ENCODE measurements at places on chromosomes 3 and 15. TPM values are rescaled to one million over a fixed set of nuclear protein-coding genes. Genes with fewer than 3 reads are reported as not detected.
A peak's percentile ranks its signal among the peaks of the same experiment; 100 is the strongest.

DNA sequence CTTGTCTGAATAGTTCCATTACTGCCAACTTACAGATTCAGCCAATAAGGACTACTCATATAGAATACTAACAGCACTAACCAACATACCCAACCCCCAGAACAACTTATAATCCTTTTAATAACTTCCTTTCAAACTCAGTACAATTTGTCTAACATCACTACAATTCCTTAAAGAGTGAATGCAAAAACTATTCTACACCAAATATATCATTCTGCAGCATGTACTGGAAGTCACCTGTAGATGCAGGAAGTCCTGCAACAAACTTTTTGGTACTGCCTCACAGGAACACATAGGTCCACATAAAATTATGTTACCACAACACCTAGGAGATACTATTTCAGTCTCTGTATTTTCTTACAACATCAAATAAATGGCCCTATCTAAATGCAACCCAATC, 2.1 kb downstream of the CCNL1 start:
- no peak for DNase-seq

DNA sequence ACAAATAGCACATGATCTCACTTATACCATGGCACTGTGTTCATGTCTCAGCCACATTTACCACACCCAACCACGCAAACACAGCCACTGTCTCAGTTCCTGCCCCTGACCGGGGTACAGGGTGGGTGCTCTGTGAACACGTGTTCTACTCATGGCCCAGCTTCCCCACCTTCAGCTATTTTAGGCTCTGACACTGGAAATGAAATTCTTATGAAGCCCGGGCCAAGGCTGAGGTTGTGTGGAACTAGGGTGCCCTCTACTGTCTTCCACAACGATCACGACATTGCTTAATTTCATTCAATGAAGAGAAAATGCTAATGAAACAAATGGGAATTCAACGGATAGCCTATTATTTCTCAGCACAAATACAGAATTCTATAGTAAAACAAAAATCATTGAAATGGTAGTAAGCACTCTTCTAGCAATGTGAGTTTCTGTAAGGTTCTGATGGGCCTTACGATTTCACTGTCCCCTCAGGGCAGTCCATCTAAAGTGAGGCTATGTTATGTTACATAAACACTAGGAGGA, 2.1 kb upstream of the GABRA5 start:
- DNase-seq = peak; percentile 23

GRCh38 chr3:32963871-32964270, 12.4 kb downstream of the CCR4 start:
- no peak for DNase-seq

GRCh38 chr15:52220937-52221660, 29.9 kb upstream of the GNB5 start:
- no peak for DNase-seq

- DNase-seq = no peak
These were observed 269.1 kb downstream of the SHQ1 start for GRCh38 chr3:72579191-72579580.

DNA sequence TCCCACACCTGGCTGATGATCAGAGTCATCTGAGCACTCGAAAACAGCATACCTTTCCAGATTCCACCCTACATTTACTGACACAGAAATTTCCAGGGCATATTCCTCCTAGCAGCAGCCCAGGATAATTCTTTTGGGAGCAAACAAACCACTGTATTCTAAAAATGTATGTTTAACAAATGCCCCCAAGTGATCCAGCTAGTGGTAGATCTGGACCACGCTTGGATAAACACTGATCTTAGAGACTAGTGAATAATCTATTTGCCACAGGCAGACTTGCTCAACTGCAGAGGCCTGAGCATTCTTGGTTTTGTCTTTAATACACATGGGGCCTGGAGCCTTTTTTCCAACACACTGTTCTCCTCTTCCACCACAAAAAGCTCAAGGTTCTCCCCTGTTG, 89.6 kb downstream of the TM4SF4 start:
- DNase-seq = peak; percentile 85

DNA sequence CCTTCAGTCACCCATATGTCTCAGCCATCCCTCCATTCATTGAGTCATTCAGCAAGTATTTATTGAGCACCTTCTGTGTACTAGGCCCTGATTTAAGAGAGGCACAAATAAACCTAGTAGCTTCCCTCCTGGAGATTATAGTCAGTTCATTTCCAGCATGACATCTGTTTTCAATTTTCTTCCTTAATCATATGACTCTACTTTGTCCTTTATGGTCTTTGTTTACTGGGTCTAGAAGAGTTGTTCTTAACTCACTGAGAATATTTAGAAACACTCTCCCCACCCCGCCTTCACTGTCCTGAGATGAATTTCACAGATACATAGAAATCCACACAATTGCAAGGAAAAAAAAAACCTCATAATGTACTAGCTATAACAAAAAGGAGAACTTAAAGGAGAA, 44.8 kb upstream of the ADAMTS9 start:
- DNase-seq = no peak

- no peak for DNase-seq
These were observed 116.1 kb downstream of the PCCB start for GRCh38 chr3:136366289-136366688.

DNA sequence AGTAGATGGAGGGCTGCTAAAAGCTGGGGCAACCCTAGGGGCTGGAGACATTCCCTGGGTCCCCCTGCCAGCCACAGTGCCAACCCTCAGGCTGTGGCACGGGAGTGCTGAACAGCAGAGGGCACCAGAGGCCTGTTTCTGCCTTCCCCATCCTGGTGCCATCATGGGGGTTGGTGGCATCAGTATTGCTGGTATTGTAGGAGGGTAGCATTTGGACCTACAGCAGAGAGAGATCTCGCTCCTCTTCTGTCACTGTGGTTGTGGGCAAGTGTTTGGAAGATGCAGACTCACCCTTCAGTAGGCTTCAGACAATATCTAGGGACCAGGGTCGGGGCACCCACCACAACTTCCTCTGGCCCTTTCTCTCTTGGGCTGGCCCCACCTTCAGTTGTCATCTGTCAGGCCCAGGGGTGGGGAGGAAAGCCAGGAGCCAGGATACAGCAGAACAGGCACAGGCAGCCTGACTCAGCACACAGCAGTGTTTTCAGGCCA, 123.5 kb downstream of the RPLP1 start:
- peak; percentile 47 for DNase-seq

DNA sequence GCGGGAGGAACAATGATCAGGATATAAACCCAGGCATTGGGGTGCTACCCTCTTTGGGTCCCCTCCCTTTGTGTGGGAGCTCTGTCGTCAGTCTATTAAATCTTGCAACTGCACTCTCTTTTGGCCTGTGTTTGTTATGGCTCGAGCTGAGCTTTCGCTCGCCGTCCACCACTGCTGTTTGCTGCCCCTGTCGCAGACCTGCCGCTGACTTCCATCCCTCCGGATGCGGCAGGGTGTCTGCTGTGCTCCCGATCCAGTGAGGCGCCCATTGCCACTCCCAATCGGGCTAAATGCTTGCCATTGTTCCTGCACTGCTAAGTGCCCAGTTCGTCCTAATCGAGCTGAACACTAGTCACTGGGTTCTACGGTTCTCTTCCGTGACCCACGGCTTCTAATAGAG, 1443.7 kb upstream of the CADM2 start:
- DNase-seq = no peak

DNA sequence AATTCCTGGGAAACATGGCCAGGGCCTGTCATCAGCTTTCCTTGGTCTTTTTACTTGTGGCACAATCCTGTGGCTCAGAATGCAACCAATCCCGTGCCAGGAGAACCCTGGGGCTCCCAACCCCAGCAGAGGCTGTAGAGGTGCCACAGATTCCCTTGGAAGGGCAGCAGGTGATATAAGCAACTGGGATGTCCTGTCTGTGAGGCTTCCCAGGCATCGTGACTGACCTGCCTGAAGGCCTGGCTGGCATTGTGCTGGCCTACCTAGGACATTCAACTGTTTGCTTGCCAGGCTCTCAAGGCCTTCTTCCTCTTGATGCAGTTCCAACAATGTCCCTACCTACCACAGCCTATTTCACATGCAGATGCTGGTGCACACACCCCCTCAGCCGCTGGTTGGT, 72.2 kb upstream of the MEX3B start:
- no peak for DNase-seq

- no peak for DNase-seq
These were observed 725.3 kb downstream of the SI start for GRCh38 chr3:164352991-164353390.

DNA sequence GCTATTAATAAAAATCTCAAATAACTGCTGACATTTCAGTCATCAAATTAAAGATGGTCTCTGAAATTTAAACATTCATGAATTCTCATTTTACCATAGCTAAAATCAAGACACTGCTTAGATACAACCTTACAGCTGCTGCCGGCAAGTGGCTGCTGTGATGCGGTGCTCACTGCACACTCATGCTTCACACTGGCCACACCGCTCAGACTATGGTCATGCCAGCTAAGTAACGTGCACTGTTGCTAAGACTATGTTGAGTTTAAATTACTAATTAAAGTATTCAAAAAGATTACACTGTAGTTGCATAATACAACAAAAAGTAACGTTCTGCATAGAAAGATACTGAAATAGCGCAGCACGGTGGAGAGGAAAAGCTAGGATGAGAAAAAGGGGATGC, 12.1 kb downstream of the ATP13A3 start:
- DNase-seq = no peak

GRCh38 chr3:56522374-56522773, 34.6 kb upstream of the CCDC66 start:
- peak; percentile 4 for DNase-seq

GRCh38 chr3:87207460-87207859, 19.6 kb upstream of the CHMP2B start:
- DNase-seq = no peak

Gene OR5K2
- total RNA-seq = not detected

Gene REC114
- total RNA-seq = not detected

Gene ITIH1
- not detected for total RNA-seq

Gene GATA2
- 4.3 TPM for total RNA-seq

Data from renal cortical epithelial cell (primary cell).